Large intestine (tissue), 12 donors: ENCODE measurements at places on chromosomes 5 and 9. TPM values are rescaled to one million over a fixed set of nuclear protein-coding genes. Genes with fewer than 3 reads are reported as not detected.
A peak's percentile ranks its signal among the peaks of the same experiment; 100 is the strongest.

Gene HMCN2
- 20.0 TPM for polyA plus RNA-seq

Gene HEMGN
- 4.4 TPM for polyA plus RNA-seq

Gene SLC27A6
- 3.3 TPM for polyA plus RNA-seq

Gene PTGDS
- 4.6 TPM for polyA plus RNA-seq

Gene TAF11L8
- polyA plus RNA-seq, result not detected

Gene SPAAR
- 0.84 TPM for polyA plus RNA-seq

Gene MUSK
- polyA plus RNA-seq, result 1.1 TPM

Gene TAS2R1
- polyA plus RNA-seq, result not detected

Gene IL7R
- 9.9 TPM for polyA plus RNA-seq

Gene GNA14
- 2.7 TPM for polyA plus RNA-seq

DNA sequence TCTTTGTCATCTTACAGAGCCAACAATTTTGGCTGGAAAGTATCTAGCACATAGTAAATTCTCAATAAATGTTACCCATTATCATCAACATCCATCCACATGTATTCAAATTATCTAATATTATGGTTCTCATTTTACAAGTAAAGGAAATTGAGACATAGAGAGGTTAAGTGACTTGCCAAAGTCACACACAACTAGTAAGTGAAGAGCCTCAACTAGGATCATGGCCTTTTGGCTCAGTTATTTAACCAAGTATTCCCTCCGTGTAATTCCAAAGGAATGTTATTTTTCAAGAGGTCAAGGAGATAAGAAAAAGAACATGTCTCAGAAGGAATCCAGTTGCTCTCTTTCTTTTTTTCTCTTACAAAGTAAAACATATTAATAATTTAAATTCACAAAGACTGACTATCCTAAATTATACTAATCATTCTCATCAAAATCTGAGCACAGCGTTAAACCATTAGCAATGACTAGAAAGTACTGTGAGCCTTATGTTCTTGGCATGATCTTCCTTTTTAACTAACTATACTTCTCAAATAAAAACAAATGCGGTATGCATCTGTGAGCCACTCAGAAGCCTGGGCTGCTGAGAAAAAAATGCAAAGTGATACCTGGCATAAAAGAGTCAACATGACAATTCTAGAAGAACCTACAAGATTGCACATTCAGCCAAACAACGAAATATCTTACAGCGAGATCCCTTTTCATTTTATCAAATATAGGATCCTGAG is 350.9 kb downstream of the GLIS3 start:
- DNase-seq, result no peak

DNA sequence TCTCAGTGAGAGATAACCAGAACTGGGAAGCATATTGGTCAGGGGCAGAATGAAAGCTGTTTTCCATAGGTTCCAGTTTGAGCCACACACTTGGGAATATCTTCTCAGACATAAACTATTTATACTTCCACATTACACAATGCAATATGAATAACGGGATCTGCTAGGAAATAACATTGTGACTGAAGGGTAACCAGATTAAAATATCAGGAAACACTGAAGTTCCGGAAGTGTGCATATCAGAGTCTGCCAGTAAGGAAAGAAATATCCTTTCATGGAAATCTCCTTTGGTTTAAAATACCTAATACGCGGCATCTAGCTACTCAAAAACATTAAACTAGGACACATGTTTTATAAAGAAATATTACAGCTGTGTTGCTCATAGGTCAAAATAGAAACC is 56.3 kb downstream of the ST8SIA4 start:
- DNase-seq, result no peak

GRCh38 chr9:101479338-101480030 is 43.9 kb upstream of the ALDOB start:
- peak; percentile 73 for DNase-seq

DNA sequence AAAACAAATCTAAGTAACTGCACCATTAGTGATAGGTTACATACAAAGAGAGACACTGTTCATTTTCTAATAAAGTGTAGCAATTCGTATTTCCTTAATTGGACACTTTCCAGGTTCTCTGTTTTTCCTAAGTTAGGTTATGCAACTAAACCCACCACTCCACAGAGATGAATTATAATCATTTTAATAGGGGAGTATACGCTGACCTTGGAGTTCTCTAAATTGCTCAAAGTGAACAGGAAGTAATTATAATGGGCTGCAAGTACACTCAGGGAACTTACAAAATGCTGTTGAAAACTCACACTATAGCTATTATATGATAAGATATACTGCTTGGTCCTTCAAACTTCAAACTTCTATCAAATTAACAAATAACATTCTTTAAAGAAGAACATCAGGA is 18.2 kb upstream of the ADCY2 start:
- DNase-seq, result no peak

GRCh38 chr5:79800979-79801827 is 111.6 kb downstream of the CMYA5 start:
- peak; percentile 20 for DNase-seq

DNA sequence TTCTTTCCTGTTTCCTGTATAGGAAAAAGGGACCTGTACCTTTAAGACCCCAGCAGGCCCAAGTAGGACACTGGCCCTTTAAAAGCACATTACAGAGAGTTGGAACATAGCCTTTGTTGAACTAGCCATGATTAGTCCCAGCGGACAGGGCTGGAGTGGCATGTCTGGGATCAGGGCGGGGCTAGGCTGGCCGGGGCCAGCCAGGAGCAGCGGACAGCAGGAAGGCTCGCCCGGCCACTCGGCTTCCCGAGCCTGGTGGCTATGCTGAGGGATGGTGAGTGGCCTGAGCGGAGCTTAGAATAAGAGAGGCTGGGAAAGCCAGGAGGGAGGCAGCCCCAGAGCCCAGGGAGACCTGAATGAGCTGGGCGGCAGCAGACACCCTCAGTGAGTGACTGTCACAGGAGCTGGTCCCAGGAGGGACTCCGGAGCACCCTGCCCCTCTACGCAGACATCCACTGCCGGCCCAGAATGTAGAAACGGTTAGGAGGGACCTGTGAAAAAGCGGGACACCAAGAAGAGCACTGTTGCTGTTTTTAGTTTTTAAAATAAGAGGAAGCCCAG is 92.1 kb downstream of the DAB2IP start:
- DNase-seq, result peak; percentile 82

- no peak for DNase-seq
Measured at GRCh38 chr9:83280790-83281189, 217.8 kb upstream of the RASEF start.

- DNase-seq, result peak; percentile 24
Measured at GRCh38 chr5:172235827-172236736, 42.1 kb downstream of the EFCAB9 start.

- no peak for DNase-seq
Measured at GRCh38 chr5:78783434-78784130, 135.0 kb upstream of the LHFPL2 start.

- no peak for DNase-seq
Measured at GRCh38 chr9:36935332-36935731, 98.7 kb downstream of the PAX5 start.

DNA sequence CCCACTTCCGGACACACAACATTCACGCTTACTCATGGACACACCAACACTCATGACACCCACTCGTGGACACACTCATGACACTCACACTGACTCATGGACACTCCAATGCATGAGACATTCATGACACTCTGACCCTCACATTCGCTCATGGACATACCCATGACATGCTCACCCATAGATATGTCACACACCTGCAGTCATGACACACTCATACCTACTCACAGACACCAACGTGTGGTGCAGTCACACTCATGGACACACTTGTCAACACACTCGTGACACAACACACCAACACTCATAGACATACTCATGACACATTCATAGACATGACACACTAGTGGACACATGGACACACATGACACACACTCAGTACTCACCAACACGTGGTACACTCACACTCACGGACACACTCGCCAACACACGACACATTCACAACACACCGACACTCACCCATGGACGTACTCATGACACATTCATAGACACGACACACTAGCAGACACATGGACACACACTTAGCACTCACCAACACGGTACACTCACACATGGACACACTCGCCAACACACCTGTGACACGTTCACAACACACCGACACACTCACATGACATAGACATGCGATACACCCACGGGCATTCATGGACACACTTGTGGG is 73.4 kb downstream of the PHF2 start:
- no peak for DNase-seq

DNA sequence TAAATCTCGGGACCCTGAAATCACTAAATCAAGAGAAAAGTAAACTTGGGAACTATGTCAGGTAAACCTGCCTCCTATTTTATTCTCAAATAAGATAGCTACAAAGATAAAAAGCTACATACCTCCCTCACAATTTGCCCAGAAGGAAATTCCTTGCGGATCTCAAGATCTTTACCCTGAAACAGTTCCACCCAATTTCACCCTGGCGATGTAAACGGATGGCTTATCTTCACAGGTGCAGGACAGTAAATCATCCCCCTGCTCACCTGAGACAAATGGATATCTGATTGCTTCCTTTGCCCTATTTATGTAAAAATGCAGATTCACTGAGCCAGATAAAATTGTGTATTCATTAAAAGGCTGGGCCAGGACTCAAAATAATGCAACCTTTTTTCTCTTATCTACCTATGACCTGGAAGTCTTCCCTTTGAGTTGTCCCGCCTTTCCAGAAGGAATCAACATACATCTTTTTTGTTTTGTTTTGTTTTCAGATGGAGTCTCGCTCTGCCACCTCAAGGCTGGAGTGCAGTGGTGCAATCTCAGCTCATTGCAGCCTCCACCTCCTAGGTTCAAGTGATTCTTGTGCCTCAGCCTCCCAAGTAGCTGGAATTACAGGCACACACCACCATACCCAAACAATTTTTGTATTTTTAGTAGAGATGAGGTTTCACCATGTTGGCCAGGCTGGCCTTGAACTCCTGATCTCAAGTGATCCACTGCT is 13.8 kb downstream of the TMEM267 start:
- DNase-seq, result no peak

DNA sequence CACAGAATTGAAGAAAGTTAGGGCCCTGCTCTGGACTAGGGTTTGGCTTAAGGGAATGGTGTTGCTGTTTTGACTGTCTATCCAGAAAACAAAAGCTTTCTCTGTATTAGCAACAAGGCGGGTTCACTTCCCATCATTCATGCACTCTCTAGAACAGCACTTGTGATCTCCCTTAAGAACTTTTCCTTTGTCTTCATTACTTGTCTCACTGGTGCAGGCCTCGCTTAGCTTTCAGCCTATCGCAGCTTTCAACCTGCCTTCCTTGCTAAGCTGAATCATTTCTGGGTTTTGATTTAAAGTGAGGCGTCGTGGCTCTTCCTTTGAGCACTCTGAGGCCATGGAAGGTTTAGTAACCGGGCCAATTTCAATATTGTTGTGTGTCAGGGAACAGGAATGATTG is 35.2 kb upstream of the LPCAT1 start:
- no peak for DNase-seq

- peak; percentile 64 for DNase-seq
Measured at GRCh38 chr5:146640285-146640896, 124.4 kb upstream of the GPR151 start.

- no peak for DNase-seq
Measured at GRCh38 chr5:92560698-92561401, 1020.2 kb downstream of the NR2F1-AS1 start.

DNA sequence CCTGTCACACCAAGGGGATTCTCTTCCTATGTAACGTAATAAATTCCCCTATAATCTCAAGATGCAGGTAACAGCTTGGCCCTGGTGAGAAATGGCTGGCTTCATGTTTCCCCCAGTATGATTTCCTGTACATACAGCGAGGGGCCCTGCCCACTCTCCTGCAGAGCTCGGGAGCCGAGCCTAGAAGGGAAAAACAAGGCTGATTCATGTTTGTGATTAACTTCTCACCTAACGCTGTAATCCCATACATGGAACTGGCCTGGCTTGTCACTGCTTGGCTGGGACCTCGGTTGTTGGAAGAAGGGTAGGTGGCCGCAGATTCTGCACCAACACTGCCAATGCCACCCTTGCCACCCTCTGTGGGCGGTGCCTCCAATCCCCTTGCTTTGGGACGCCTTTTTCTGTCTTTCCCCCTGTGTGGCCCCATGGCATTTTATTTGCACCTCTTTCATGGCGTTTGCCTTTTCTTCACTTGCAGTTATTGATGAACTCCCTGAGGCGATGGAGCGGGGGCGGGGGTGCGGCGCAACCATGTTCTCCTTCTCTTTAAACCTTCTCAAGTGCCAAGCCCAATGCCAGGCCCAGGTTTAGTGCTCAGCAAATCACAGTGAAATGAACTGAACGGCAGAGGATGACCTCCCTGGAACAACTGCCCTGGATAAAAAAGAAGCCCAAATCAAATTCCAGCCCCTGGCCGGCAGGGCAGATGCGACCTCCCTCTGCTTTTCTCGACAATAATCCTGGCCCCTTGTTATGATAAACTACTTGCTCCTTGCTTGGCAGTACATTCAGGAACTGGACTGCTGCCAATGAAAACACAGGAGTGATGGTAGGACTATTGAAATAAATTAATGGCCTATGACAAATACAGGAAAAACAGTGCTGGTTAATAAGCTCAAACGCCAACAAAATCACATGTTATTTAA is 108.1 kb downstream of the TMEM174 start:
- no peak for DNase-seq

GRCh38 chr5:143304836-143305475 is 98.5 kb downstream of the NR3C1 start:
- no peak for DNase-seq

DNA sequence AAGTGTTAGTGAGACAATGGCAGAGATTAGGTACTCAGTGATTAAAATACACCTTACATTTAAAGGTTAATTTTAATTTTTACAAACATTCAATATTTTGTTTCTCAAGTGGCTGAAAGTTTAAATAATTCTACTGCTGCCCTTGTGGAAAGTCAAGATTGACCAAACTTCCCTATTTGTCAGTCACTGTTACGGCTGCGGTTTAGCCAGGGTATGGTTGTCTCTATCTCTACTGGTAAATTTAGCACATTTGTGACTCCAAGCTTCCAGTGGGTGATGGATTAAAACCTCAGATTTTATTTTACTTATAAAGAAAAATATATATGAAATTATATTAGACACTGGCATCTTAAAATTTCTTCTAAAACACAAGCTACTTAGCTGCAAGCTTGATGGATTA is 368.4 kb downstream of the CDH18 start:
- no peak for DNase-seq
